ENCODE measurements at places on chromosomes 13 and 19.

DNA sequence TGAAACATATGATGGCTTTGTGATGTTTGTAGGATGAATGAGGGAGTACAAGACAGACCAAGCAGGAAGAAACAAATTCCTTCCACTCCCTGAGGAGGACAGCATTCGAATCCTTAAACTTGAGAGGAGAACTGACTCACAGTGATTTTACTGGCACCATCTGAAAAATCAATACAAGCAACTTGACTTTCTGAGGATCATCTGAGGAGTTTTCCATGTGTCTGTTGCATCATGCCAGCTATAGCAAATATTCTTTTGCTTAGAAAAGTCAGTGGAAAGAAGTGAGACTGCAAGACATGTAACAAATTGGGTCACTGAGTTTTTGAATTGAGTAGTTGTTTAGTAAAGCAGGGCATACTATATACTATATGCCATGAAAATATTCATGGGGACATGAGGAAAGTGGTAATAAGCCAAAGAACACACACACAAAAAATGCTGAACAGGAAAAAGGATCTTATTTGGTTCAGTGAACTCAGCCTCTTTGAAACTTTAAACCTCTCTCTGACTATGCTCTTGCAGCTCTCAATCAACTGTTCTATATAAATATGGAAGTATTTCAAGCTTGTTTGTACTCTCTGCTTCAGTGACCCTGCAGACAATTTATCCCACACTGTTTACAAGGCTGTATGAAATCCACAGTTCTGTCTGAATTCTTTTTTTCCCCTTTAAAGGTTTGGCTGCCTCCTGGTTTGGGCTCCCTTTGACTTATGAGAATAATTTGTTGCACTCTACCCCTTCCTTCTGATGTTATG, 35.5 kb downstream of the SERTM1 start:
- no peak for DNase-seq

GRCh38 chr19:18774782-18775444, 16.2 kb downstream of the COMP start:
- no peak for DNase-seq

- no peak for DNase-seq
These were observed 809.3 kb downstream of the UQCRFS1 start for GRCh38 chr19:28403690-28404089.

DNA sequence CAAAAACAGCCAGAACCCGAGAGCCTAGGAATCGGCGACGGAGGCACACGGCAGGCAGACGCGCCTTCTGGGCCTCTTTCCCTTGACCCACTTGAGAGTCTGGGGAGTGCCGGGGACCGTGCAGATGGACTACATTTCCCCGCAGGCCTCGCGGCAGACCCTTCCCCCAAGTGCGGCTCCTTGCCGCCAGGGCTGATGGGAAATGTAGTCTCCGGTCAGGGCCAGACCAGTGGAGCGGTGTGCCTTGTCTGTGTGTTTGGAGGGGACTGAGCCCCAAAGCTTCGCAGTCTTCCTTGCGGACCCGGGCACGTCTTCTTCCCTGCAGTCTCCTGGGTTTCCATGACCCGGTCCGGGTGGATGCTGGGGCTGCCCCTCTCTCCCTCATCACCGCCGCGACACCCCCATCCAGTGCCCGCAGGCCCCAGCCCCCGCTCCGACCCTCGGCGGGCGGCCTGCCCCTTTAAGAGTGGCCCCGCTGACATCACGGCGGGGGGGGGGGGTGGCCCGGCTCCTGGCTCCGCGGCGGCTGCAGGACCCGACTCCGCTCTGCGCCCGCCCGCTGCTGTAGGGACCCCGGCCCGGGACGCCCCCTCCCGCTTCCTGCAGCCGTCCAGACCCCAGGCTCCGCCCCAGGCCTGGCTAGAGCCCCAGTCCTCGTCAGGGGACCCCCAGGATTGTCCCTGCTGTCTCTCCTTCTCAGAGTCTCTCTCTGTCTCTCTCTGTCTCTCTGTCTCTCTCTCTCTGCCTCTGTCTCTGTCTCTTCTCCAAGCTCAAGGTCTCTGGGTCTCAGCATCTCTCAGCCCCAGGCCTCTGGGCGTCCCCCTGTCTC, 758 bp upstream of the CACNG7 start:
- DNase-seq, result no peak

DNA sequence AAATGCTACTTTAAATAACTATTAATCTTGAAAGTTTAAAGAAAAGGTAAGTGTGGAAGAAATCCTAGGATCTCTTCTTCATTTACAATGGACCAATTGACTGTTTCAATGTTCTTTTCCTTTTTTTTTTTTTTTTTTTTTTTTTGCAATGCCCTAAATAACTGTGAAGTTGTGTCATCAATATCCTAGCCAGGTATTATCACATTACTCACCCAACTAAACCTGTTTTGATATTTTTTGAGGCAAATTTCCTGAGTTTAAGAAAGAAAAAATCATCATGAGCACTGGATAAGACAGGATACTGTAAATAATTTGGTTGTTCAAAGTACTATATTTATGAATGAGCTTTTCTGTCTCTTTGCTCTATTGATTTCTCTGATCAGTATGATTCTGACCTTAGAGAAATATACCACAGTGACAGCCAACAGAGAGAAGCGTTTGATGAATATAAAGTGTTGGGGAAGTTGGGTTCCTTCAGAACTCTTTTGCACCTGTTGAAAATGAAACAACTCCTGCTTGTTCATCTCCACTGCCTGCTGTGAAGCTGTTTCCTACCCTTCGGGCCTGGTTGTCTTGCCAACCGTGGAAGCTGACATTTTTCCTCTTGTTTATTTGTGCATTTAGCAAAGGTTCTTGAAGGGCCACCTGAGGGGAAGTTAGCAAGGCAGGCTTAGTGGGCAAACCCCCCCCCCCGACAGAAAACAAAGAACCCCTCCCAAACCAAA, 1220.5 kb upstream of the SLC10A2 start:
- no peak for DNase-seq

GRCh38 chr13:96428911-96429310, 339.0 kb downstream of the HS6ST3 start:
- no peak for DNase-seq

GRCh38 chr13:78997902-78998629, 339.1 kb upstream of the OBI1 start:
- no peak for DNase-seq

- no peak for DNase-seq
These were observed 12.7 kb upstream of the FREM2 start for GRCh38 chr13:38674208-38674607.

DNA sequence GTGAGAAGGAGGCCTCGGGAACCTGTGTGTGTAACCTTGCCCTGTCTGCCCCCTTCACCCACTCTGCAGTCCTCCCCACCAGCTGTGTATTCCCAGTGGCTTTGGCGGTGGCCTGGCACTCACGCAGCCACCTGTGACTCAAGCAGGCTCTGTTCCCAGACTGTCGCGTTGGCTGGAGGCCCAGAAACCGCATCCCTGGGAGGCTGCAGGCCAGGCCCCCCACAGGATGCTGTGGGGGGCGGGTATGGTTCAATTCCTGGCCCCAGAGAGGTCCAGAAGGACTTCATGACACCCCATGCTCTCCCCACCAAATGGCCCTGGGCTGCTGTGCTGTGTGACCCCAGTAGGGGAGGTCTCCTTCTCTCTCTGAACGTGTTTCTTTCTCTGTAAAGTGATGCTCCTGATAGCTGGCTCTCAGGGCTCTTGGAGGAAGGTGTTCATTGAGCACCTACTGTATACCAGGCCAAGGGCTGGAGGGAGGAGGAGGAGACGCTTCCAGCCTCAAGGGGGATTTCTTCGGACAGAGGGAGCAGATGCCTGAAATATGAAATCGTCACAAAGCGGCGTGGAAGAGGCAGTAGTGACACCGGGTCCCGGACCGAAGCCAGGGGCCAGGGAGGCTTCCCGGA, 1.9 kb upstream of the LINGO3 start:
- no peak for DNase-seq

DNA sequence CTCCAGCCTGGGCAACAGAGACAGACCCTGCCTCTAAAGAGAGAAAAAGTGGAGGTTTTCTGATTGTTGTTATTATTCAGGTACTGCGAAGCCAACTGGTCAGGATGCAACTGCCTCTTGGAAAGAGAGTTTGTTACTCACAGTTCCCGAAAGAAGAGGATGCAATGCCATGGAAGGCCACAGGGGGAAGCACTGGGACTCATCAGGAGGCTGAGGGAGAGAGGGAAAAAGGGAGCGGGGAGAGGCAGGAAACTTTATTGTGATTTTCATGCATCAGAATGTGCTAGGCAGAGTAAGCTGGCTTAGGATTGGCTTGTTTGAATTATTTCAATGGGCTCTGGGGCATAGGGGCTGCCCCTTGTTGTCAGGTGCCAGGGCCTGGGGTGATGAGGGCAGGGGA, 27.6 kb downstream of the MYO9B start:
- no peak for DNase-seq

DNA sequence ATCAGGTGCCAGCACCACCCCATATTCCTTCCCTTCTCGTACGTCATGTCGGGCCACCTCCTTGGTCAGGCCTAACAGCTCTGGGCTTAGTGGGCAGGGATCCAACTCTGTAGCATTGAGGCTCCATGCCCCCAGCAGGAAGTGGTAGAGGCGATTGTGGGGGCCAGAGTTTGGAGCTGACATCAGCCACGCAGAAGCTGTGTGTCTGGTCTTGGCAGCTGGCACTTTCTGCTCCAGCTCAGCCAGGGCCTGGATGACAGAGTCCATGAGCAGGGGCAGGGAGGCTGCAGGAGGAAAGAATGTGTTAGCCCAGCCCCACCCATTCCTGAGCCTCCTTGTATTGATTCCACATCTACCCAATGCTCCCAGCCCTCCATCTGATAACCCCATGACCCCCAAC, 3.0 kb downstream of the PGLYRP2 start:
- DNase-seq, result no peak

DNA sequence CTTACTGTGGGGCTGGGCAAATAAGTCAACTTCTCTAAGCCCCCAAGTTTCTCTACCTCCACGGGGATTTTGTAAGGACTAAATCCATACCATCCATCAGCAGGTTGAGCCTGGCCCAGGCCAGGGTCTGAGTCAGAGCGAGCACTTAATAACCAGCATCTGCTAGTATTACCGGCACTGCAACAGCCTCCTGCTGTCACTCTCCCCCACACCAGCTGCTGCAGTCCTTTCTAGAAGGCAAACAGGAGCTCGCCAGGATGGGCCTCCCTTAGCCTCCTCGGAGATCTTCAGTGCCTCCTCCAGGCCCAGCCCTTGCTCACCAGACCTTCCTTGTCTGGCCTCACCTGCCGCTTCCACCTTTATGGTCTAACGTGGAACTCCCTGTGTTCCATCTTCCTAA, 3.2 kb downstream of the NAPA start:
- DNase-seq, result no peak

DNA sequence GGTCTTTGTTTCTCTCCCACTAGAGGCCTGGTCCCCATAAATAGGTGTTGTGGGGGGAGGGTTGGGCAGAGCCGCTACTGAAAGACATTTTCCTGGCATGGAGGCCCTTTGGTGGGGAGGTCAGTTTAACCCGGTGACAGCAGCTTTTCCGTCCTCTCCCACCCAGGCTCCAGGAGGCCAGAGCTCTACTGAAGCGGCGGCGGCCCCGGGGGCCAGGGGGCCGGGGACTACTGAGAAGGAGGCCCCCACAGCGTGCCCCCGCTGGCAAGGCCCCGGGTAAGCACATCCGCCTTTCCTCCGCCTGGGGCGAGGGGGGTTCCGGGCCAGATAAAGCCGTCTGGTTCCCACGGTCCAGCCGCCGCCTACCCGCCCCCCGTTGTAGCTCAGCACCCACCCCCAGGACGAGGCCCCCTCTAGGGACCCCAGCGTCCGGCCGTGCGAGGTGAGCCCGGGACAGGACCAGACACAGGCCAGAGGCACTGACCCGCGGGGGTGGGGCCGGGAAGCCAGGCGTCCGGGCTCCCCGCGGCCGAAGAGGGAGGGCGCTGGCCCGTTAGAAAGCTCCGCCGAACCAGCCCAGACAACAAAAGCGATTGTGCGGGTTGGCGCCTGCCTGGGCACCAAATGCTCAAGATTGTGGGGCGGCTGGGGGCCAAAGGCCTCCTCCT, 1.1 kb upstream of the LTBP4 start:
- no peak for DNase-seq

DNA sequence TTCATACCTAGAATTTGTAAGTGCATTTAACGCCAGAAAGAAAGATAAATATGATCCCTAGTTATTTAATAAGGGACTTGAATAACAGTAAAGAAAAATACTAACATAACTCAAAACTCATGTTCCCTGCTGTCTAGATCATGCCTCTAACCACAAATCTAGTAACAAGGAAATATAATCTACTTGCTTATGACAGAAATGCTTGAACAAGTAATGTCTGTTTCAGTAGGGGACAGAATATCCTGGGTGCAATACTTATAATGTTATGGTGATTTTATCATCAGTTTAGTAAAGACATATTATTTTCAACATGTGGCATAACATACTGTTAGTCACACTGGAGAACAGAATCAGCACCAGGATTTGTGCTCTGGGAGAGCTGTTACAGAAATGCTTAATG, 861.9 kb upstream of the SLITRK1 start:
- DNase-seq, result no peak

GRCh38 chr19:52492201-52492993, 35.1 kb upstream of the ZNF808 start:
- DNase-seq, result no peak

GRCh38 chr19:4913996-4914735, 4.9 kb downstream of the UHRF1 start:
- DNase-seq, result no peak

- no peak for DNase-seq
These were observed 56.2 kb downstream of the LACC1 start for GRCh38 chr13:43935878-43936277.

DNA sequence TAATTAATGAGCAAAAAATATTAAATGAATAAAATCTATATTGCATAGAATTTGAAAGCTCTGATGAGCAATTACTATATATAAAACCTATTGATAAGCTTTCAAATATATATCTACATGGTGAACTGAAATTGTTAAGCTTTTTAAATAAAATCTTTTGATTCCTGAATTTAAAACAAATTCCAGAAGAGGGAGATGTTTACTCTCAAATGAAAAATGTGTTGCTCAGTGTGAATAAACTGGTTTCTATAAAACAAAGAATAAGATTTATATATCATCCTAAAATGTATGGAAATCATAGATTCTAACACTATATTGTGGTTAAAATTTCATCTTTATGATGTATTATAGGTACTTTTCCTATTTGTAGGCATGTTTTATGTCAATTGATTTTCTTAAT, 171.5 kb upstream of the SLITRK6 start:
- DNase-seq, result no peak

DNA sequence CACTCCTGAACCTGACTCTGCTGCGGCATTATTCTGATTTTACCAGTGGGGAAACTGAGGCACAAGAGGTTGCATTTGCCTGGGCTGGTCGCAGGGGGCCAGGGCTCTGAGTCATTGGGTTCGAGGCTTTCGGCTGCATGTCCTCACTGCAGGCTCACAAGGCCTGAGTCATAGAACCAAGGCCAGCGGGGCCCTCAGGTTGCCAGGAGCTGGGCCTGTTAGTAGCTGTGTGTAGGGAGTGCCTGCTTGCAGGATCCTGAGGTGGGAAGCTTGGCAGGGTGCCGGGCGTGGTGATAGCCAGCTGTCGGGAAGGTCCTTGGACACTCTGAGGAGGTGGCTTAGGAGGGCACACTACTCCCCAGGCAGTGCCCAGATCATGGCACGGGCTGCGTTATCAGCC, 21.6 kb upstream of the F2RL3 start:
- DNase-seq, result no peak

GRCh38 chr13:75137911-75138571, 343.9 kb downstream of the TBC1D4 start:
- no peak for DNase-seq
